ENCODE measurements at places on chromosomes 2 and 18.

DNA sequence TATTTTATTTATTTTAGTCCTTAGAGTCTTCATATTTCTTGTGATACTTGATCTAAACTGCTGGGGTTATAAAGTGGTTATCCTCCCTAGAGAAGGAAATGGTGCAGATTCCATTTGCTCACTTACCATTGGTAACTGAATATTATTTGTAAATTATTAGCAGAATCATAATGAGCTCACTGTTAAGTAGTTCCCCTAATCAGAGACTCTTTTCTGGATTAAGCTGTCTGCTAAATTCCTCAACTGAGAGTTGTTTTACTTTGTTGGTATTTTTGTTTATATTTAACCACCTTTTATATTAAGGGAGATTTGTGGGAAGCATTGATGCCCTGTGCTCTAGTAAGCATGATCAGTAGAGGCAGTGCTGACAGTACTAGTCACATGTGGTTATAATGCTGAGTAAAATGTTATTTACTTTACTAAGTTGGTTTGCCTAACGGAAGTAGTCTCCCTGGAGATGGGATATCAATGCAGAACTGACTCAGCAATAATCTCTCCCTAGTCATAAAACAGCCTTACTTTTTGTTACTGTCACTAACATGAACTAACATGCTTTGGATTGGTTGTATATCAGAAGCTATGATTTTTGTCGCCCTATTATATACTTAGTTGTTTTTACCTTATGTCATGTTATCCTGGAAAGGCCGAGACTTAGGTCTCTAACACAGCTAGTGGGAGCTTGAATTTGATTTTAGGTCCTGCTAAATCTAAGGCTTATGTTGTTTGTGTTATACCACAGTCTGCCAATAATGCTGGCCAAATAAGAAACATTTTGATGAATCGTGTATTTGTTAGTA is 166.7 kb downstream of the MCFD2 start:
- DNase-seq: no peak

DNA sequence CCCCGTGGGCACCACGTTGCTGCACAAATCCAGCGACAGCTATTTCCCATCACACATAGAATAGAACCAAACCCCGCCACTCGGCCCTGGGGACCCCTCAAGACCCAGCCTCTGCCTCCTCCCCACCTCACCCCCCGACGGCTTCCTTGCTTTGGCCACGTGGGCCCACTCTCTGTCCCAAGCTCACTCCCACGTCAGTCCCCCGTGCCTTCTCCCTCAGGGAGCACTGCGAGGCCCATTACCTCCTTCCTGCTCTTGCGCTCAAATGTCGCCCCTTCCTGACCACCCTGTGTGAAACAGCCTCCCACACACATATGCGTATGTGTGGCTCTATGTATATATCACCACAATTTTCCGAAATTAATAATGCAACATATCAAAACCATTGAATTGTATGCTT is 239.7 kb downstream of the SH3BP4 start:
- no peak for DNase-seq

GRCh38 chr2:141499123-141499522 is 631.7 kb downstream of the LRP1B start:
- no peak for DNase-seq

GRCh38 chr2:212908682-212909435 is 242.6 kb downstream of the IKZF2 start:
- no peak for DNase-seq

DNA sequence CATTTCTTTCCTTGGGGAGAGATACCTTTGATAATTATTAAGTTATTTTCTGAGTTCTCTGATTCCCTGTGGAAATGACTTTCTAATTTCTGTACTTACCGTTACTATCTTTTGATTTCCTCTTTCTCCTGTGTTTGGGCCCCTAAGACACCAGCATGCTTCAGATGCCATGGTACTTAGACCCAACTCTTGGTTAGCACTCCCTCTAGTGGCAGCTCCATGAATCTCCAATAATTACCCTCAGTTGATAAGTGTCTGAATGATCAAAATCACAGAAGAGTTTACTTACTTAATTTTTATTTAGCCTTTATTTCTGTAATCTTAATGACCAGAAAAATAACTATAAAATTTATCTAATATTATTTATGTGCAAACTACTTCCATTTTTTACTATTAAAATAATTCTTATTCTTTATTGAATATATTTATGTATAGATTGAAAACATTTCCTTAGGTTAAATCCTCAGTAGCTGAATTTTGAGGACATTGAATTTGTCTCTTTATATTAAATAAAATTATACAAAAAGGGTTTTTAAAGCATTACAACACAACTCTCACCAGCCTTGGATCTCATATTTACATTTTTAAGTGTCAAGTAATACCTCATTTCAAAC is 300.4 kb downstream of the KCNS3 start:
- peak; percentile 11 for DNase-seq

GRCh38 chr18:49725809-49726674 is 87.3 kb downstream of the ACAA2 start:
- DNase-seq: no peak

DNA sequence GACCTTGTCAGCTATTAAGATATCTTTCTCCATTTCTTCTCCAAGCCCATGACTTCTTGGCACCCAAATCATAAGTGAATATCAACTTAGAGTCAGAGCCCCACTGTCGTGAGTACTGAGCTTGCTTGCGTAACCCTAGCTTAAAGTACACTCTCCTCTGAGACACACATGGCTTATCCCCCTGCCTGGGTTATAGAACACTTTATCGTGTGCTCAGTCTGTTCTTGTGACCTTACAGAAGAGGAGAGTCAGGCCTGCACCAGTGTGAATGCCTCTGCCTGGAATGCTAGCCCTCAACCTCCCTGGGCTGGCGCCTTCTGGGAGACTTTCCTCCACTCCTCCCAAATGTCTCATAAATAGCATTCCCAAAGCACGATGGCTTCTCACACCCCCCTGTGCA is 79.3 kb downstream of the CEP192 start:
- DNase-seq: no peak

- no peak for DNase-seq
Measured at GRCh38 chr2:161955211-161955610, 118.8 kb downstream of the DPP4 start.

DNA sequence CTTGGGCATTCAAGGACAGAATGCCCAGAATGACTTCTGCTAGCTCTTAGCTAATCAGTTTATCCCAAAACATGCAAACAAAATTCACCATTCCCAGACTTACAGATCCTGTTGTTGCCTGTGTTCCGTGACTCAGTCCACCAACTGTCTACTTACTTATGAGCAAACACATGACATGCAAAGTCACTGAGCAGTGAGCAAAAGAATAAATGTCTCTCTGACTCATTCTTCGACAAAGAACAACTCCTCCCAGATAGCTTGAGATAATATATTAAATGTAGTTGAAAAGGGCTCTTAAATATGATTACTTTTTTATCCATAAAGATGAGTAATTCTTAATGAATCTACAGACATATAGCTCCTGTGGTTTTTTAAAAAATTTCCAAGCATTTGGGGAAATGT is 9.0 kb upstream of the CREG2 start:
- DNase-seq: no peak

GRCh38 chr2:10160203-10160955 is 37.8 kb downstream of the RRM2 start:
- no peak for DNase-seq

GRCh38 chr2:113155331-113155730 is 18.4 kb upstream of the PSD4 start:
- no peak for DNase-seq

GRCh38 chr18:2002151-2002550 is 569.2 kb downstream of the METTL4 start:
- DNase-seq: no peak

- DNase-seq: no peak
Measured at GRCh38 chr18:43563780-43564179, 286.5 kb upstream of the SYT4 start.

GRCh38 chr2:159882130-159882745 is 84.2 kb upstream of the CD302 start:
- DNase-seq: no peak

GRCh38 chr18:4823091-4823490 is 368.0 kb upstream of the DLGAP1 start:
- no peak for DNase-seq

DNA sequence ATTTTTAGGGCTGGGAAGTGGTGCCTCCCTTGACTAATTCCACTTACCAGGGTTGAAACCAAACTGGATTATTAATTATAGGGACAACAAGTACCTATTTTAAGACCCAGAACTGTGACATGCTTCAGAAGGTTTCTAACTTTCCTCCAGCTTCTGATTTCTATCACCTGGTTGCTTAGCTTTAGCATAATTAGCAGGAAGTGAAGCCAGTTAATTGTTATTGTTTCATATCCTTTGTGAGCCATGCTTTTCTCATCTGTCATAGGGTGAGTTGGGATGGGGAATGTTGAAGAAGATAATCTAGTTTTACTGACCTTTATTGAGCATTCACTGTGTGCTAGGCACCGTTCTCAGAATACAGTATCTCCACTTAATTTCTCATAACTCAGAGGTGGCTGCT is 3.2 kb downstream of the YPEL5 start:
- DNase-seq: no peak

- DNase-seq: no peak
Measured at GRCh38 chr18:68733707-68734106, 18.8 kb upstream of the TMX3 start.

GRCh38 chr2:61995065-61995464 is 89.6 kb downstream of the COMMD1 start:
- DNase-seq: no peak

GRCh38 chr2:9897331-9897737 is 54.1 kb downstream of the TAF1B start:
- no peak for DNase-seq

DNA sequence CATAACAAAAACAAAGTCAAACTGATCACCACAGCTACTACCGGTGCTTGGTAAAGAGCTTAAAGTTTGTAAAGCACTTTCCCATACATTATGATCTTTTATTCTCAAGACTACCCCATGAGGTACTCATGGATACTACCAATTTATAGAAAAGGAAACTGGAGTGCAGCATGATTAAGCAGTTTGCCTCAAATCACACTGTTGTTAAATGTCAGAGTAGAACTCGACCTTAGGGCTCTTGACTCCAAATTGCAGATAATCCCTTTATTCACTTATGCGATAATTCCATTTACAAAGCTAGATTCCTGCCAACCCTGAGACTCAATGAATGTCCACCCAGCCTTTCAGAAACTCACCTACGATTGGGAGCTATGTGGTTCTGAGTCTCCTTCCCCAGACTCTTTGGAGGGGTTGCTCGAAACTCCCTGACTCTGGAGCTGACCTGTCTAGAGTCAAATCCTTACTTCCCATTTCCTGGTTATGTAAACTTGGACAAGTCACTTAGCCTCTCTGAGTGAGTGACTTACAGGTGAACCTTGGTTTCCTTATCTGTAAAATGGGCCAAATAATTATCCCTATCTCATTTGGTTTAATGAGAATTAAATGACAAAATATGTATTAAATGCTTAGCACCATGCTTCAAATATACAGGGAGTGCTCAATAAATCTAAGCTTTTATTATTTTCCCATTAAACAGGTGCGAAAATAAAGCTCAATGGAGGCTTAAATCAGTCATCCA is 47.4 kb downstream of the PSD4 start:
- no peak for DNase-seq

GRCh38 chr2:226767056-226767813 is 32.4 kb downstream of the IRS1 start:
- DNase-seq: no peak

- no peak for DNase-seq
Measured at GRCh38 chr2:3433776-3434400, 54.4 kb downstream of the TRAPPC12 start.

DNA sequence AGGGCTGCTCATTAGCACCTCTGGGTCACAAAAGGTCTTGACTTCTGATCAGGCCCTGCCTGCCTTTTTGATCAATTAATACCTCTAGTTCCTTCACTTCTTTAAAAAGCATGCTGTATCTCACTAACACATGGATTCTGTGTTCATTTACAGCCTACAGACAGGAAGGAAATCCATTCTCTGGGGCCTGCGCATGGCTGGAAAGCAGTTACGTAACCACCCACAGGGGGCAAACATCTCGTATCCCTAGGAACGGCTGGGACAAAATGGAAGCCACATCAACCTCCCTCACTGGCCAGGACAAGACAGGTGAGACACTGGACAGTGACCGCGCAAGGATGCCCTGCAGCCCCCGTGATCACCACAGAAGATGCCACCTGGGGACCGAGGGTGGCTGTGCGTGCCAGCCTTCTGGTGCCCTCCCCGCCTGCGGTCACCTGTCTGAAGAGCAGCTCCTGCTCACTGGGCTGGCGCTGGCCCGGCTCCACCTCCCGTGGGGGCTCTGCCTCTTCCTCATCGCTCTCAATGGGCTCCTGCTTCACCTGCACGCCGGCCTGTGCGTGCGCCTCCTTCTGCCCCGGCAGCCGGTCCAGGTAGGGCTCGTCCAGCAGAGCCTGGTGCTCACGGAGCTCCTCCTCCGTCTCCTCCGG is 266.9 kb downstream of the TWIST2 start:
- DNase-seq: no peak

DNA sequence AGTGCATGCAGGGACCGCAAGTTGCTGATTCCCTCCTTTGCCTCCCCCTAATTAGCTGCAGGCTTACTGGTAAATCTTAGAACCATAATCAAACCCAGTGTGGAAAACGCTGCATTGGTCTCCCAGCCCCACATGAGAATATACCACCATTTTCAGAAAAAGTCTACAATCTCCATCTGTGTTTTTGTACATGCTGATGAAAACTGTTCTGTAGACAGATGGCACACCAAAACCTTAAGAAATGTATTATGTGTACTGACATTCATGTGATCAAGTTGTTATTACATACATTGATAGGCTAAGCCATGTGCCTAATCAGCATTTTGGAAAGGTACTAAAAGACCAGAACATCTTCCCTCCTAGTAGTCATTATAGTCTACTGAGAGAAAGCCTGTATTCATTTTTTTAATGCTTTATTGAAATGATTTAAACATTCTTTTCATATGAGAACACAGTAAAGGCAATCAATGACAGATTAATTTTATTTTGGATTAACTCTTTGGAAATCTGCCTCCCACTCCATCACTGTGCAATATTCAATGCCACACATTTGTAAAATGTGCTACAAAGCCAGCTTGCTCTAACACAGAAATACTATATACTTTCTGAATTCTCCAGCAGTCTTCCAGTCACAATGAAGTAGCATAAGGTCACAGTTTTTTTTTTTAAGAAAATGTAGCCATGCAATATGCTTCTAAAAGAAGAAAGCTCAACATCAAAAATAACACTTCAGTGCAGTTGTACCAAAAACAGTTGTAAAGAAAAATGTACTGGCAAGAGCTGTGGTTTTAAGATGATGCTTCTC is 1.8 kb upstream of the CRYGA start:
- DNase-seq: no peak
